ENCODE measurements at places on chromosomes 5 and 9.

DNA sequence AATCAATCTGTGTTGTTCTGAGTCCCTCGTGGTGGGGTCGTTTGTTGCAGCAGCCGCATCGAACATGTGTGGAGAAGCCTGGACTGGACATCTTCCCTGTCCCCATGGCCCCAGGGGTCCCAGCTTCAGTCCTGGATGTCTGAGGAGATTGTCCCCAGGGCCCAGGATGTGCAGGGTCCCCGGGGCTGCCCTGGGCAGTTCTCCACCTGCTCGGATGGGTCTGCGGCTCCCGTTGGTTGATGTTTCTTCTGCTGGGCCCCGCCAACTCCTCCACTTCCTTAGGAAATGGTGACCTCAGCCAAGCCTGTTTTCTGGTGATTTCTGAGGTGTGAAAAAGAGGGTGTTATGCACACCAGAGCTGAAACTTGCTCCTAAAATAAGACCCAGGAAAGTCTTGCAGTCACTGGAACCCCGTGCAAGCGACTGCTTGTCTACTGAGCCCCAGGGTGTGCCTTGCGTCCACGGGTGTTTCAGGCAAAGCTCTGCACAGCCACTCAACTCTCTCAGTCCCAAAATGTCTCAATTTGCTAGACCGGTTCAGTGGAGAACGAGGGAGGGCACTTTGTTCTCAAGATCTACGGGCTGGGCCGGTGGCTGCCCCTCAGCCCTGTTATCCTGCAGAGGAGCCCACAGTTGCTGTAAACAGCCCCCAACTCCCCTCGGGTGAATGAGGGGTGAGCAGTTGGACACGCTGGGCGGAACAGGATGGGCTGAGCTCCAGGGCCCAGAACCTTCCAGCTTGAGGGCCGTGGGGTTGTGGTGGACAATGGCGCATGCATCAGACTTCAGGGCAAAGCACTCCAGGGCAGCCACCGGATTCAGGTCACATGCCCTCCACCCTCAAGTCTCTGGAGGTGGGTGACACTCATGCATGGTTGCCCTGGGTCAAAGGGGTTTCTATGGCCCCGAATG lies 66.7 kb upstream of the OLFM1 start:
- no peak for DNase-seq

DNA sequence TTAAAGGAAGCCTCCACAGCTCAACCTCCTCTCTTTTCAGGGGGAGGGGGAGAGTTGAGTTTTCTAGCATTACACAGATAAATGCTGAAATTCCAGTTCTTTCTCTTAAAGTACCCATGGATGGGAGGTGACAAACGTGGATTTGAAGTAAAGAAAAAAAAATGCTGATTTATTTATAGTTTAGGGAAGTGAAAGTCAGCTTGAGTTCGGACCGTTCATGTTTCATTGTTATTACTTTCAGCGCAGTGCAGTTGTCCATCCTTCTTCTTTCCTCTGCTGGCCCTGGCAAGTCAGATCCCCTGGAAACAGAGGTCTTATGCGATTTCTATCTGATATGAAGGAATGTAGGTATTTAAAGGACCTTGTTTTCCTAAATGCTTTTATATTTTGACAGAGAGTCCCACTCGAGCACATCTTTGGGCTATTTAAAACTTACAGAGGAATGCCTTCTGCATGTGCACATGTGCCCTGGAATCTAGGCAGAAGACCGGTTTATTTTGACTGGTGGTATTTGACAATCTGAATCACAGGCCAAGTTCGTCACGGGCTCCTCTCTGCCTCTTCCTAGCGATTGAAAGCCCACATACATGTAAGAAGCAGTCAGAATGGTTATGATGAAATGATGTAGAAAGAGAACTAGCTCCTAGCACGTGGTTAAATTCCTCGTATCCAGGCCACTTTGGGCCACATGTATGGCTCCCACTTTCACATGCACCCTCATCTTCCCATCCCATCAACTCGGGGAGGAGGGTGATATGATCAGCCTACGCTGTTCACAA lies 385.2 kb upstream of the KLF4 start:
- DNase-seq: no peak

- no peak for DNase-seq
Measured at GRCh38 chr9:108205276-108205675, 650.5 kb downstream of the ACTL7B start.

- no peak for DNase-seq
Measured at GRCh38 chr5:74182603-74183002, 457.9 kb downstream of the ENC1 start.

DNA sequence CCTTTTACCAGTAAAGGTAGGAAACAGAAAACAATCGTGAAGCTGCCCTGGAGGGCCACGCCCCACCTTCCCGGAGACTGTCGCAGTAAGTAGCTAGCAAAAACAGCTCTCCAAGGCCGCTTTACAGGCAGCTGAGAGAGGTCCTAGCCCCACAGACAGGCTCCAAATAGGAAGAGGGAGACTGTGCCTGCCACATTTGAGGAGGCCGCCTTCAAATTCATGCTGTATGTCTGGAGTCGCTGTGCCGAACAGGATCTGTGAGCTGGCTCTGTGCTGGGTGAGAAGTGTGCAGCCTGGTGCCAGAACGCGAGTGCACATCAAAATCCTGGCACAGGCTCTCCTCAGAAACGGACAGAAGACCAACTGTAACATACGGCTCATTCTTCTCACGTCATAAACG lies 582.2 kb downstream of the CETN3 start:
- DNase-seq: no peak

DNA sequence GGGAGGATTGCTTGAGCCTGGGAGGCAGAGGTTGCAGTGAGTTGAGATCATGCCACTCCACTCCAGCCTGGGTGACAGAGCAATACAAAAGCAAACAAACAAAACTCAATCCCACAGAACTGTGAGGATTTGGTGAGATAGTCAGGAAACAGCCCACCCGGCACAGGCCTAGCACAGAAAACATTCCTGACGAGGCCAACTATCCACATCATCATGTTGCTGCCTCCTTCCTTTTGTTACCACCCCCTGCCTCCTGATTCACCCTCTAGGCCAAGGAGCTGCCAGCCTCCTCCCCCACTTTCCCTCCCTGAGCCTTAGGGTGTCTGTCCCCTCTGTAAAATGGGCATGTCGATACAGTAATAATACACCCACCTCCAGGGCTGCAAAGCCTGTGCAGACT lies 39.0 kb downstream of the STK10 start:
- DNase-seq: no peak

DNA sequence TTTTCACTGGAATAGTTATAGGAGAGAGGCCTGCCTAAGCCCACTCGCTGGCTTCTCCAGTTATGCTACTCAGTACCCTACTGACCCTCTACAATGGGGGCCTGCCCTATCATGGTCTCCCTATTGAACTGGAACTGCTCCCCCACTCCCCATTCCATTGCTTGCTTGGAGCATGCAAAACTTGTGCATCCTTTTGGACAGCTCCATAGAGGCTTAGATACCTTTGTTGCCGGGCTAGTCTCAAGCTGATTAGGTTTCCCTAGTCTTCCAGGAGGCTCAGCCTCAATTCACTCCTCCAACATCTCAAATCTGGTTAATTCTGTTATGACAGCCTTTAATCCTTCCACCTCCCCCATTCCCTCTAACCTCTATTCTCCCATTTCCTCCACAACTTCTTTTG lies 39.9 kb downstream of the KIF24 start:
- DNase-seq: no peak

DNA sequence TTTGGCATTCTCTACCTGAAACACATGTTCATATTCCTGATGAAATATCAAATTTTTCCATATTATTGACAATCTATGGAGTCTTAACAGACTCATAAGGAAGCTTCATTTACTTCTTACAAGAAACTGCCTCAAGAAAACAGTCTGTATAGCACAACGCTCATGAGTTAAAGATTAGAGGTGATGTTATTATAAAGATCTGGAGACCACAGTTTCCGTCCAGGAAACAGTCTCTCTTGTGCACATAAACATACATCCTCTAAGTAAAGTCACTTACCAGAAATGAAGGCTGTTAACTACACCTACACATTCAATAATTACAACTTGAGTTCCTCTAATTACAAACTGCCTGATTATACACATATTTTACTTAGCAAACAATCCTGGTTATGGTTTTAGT lies 86.9 kb downstream of the RAPGEF6 start:
- no peak for DNase-seq

GRCh38 chr9:4333231-4333740 lies 33.4 kb upstream of the GLIS3 start:
- no peak for DNase-seq

GRCh38 chr9:130311408-130312140 lies 46.0 kb downstream of the HMCN2 start:
- DNase-seq: no peak

DNA sequence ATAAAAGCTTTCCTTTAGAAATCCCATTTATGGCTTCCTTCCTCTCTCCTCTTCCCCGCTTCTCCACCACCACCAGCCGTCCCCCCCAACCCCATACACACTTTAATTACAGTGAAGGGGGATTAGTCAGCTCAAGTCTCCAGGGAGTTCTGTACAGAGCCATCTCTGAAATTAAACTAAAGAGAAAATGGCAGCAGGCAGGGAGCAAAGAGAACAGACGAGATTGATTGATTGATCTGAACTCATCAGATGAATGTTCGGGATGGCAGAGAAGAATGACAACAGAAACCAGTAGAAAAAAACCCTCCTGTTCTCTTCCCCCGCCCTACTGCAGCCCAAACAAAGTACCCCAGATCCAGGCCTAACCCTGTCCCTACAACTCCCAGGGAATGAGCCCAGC lies 241.7 kb upstream of the PANK3 start:
- no peak for DNase-seq

GRCh38 chr9:33851301-33851700 lies 34.3 kb downstream of the UBE2R2 start:
- no peak for DNase-seq

- DNase-seq: no peak
Measured at GRCh38 chr5:15203376-15203775, 296.6 kb upstream of the FBXL7 start.

- no peak for DNase-seq
Measured at GRCh38 chr9:36450110-36450732, 50.2 kb upstream of the RNF38 start.

DNA sequence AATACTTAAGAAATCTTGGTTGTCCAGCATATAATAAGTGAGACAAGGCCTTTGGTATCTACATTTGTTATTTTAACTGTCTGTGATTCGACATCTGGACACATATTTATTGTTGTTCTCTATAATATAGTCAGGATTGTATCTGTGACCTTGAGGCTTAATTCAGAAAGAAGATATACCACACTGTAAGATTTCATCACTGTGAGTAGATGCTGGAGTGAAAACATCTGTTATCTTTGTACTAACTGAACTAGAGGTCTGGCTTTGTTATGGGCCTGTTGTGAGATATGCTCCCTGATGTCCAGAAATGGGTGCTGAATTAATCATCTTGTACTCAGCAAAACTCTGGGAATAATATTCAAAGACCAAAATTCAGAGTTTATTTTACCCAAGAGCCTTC lies 148.5 kb downstream of the ISOC1 start:
- no peak for DNase-seq

DNA sequence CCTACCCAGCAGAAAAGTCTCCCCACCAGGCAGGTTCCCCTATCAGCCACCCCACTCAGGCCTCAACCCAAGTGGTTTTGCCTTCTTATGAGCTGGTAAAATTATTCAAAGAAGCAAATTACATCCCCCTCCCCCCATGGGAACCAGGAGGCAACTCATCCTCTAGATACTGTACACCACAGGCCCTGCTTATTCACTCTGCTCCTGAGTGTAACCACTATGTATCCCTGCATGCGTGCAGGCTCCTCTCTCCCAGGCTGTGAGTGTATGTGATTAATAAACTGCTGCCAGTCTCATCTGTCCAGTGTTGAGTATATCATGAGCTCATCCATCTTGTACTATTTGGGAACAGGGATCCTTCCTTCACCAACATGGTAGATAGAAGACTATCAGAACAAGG lies 8.6 kb downstream of the KCTD16 start:
- DNase-seq: no peak

GRCh38 chr9:101586651-101587050 lies 8.1 kb downstream of the PPP3R2 start:
- DNase-seq: no peak

Data from activated T-helper 1 cell treated with anti-CD3 and anti-CD28 coated beads, Interleukin-2, amount 50 U/mL, for 16 hours (primary cell).